ENCODE measurements at places on chromosomes 3 and 15. TPM values are rescaled to one million over a fixed set of nuclear protein-coding genes. Genes with fewer than 3 reads are reported as not detected.

RARB gene
- 14.4 TPM for total RNA-seq

- no peak for DNase-seq
These were observed 5.5 kb upstream of the UBR1 start for GRCh38 chr15:43111354-43111753.

- DNase-seq: no peak
These were observed 33.1 kb downstream of the RNU5B-1 start for GRCh38 chr15:65337436-65338070.

GRCh38 chr3:100957261-100957986 lies 35.8 kb downstream of the ABI3BP start:
- no peak for DNase-seq

GRCh38 chr3:123414973-123415775 lies 33.7 kb downstream of the ADCY5 start:
- DNase-seq: no peak

- no peak for DNase-seq
These were observed 112.1 kb upstream of the THBS1 start for GRCh38 chr15:39468828-39469227.

DNA sequence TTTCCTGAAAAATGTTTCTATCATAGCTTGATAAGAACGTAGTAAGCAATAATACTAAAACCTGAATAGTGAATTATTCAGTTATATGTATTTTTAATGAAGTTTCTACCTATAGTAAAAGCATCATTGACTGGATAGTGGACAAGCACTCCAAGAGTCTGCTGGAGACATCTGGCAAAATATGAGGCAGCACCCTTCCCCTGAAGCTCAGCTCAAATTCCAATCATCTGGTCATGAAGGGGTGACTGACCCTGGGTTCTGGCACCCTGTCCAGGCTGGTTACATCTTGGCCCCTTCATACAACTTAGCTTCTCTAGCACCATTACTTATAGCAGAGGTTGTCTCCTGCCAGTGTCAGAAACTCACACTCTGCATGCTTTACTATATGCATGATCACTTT lies 455.4 kb downstream of the RAP2B start:
- no peak for DNase-seq
